Thyroid gland (tissue), 4 donors: ENCODE measurements at places on chromosomes 3 and 15. TPM values are rescaled to one million over a fixed set of nuclear protein-coding genes. Genes with fewer than 3 reads are reported as not detected.

MYL3 gene
- not detected for total RNA-seq

ECE2 gene
- not detected for total RNA-seq

A4GNT gene
- total RNA-seq = not detected

- DNase-seq = no peak
These were observed 477.1 kb upstream of the KCNMB2 start for GRCh38 chr3:178059119-178059518.

DNA sequence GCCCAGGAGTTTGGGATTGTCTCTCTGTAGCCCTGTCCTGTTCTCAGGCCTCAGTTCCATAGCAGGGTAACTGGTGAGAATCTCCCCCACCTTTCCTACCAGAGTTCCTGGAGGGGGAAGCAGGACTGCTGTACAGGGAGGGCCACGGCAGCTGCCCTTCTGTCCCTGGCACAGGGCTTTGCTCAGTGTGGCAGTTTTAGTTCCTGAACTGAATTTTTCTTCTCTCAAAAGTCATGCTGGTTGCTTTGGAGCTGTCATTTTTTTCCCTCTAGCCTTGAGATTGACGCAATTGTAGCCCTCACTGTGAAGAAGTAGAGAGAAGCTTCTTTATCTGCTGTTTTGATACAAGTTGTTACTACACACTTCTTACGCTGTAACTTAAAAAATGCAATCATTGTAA, 55.5 kb downstream of the TPRG1 start:
- no peak for DNase-seq

DNA sequence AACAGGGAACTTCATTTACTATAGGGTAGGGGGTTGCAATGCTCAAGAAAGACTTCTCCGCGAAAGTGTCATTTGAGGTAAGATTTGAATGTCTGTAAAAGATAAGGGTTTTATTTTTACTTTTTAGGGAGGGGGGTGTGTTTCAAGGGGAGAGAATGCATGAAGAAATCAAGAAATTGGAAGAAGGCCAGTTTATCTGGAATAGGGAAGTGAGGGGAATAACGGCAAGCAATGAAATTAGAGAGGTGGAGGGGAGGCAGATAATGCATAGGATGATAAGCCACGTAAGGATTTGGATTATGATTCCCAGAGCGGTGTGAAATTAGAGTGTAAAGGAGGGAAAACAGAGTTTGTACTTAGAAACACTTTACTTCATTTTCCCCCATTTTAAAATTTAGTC, 63.0 kb upstream of the MB21D2 start:
- no peak for DNase-seq

GRCh38 chr15:32790352-32790999, 72.7 kb downstream of the GREM1 start:
- DNase-seq = peak; percentile 29

GRCh38 chr15:99138491-99138982, 33.7 kb downstream of the SYNM start:
- no peak for DNase-seq

GRCh38 chr3:149625795-149626194, 32.0 kb downstream of the WWTR1 start:
- no peak for DNase-seq

DNA sequence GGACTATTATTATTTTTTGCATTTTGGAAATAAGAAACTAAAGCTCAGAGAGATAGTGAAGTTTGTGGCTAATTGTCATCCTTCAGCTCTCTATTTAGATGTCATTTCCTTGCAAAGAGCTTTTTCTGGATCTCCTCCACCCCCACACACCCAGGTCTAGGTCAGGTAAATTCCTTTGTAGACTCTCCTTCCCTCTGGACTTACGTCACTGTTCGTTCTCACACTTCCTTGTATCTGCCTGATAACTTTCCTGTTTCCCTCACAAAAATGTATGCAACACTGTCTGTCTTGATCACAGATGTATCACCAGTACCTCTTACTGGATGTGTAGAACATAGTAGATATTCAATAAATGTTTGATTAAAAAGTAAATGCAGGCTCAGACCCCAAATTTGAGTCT, 6.1 kb upstream of the MB21D2 start:
- no peak for DNase-seq
